ENCODE measurements at places on chromosomes 2 and 18.

GRCh38 chr18:57975805-57976204 is 68.2 kb upstream of the NEDD4L start:
- no peak for DNase-seq

DNA sequence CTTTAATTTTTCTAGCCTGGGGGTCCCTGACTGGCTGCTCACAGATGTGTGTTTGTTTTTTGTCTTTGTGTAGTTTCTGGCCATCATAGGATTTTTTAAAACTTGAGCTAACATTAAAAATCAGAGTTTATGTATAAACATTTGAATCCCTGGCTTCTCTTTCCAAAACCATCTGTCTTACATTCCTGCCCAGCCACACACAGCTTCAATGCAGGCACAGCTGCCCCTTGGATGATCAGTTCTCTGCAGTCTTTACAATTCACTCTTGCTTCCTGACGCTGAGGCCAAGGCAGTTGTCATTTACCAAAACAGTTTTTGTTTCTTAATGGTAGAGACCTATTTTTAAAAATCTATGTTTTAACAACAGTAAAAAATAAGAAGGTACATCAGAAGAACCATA is 169.2 kb upstream of the LRRTM1 start:
- no peak for DNase-seq

- DNase-seq = no peak
Observed at GRCh38 chr2:101887328-101887727, 104.4 kb upstream of the IL1R2 start.

DNA sequence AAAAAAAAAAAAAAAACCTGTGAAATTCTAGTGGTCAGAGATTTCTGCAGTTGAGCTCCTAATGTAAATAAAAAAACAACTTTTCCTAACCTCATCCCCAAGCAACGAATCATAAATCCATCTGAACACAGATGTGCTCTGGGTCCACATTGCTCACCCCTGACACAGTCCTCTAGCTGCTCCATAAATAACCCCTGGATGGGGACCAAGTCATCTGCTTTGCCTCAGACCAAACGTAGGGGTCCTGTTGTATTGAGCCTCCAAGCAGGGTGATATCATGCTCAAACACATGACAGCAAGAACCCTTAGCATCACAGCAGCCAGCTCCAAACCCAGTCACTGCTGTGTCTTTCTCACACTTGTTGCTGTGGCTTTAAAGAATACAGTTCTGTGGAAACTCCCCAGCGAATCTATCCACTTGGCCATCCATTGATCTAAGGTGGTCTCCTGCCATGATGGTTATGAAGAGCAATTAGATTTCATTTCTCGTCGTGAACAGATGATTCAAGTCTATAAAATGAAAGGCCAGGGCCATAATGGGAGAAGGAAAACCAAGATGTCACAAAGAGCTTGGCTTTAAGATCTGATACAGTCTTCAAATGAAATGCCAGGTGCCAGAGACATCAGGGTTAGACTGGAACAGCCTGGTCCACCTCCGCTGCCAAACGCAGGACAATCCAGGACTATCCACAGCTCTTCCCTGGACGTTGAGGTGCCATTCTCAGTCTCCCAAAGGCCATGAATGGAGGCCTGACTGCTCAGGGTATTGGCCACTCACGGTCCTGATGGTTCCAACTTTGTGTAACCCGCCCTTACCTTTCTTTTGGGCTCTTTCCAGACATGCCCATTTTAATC is 39.0 kb downstream of the TBC1D8 start:
- DNase-seq = no peak

DNA sequence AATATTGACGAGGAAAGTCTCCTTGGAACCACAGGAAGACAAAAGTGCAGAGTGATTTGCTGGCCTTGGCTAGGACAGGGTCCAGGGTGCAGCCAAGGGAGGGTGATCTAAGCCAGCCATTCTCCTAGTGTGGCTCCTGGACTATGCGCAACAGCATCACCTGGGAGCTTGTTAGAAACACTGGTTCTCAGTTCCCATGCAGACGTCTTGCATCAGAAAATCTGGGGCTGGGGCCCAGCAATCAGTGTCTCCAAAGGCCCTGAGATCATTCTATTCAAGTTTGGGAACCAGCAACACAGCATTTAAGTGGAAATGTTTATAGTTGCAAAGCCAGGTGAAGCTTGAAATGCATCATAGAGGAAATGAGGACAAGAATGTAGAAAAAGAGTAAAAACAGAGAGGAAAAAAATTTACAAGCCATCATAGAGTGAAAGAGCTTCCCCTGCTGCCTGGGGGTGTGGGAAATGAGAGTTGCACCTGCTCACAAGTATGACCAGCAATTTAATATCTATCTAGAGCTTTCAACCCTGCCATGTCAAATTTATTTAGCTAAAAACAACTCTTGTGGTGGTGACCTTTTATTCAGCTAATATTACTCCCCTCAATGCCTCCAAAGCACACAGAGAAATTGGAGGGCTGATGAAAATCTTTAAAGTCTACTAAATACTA is 54.4 kb upstream of the SEC11C start:
- no peak for DNase-seq

GRCh38 chr2:233811732-233812131 is 33.6 kb downstream of the MROH2A start:
- no peak for DNase-seq

GRCh38 chr18:78719821-78720220 is 259.8 kb upstream of the SALL3 start:
- no peak for DNase-seq

GRCh38 chr2:121367246-121367900 is 82.4 kb upstream of the TFCP2L1 start:
- no peak for DNase-seq

GRCh38 chr2:64988420-64989125 is 626 bp upstream of the SLC1A4 start:
- DNase-seq = peak; percentile 44

DNA sequence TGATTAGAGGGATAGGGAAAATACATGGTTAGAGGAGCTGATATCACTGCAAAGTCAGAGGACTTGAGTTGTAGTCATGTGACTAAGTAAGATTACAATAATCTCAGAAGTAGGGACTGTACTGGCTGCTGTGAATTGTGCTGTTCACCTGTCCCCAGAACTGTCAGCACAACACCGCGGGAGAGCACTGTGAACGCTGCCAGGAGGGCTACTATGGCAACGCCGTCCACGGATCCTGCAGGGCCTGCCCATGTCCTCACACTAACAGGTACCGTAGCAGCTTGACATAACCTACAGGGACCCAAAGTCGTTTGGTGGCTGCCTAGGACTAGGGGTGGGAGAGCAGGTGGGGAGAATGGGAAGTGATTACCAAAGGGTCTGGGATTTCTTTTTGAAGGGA is 132.8 kb upstream of the TTC39C start:
- no peak for DNase-seq

- no peak for DNase-seq
Observed at GRCh38 chr2:105403783-105404698, 5.2 kb upstream of the FHL2 start.

- DNase-seq = no peak
Observed at GRCh38 chr18:74468547-74469061, 11.5 kb upstream of the DIPK1C start.

- no peak for DNase-seq
Observed at GRCh38 chr2:109609352-109610024, 4.3 kb downstream of the SEPTIN10 start.

DNA sequence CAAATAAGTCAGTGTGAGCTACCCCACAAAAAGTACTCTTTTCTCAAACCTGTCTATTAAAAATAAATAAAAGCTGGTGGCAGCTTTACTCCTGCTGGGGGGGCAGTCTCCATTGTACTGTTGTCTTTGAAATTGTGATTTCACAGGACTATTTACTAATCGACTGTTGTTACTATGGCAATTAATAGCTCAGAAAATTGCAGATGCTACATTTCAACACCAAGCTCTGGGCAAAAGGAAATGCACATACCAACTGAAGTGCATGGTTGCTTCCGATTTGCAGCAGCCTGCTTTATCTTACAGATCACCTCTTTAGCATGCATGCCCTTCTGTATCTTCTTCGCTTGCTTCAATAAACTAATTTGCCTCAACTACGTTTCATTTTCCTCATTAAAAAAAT is 117.6 kb upstream of the DAPL1 start:
- no peak for DNase-seq

DNA sequence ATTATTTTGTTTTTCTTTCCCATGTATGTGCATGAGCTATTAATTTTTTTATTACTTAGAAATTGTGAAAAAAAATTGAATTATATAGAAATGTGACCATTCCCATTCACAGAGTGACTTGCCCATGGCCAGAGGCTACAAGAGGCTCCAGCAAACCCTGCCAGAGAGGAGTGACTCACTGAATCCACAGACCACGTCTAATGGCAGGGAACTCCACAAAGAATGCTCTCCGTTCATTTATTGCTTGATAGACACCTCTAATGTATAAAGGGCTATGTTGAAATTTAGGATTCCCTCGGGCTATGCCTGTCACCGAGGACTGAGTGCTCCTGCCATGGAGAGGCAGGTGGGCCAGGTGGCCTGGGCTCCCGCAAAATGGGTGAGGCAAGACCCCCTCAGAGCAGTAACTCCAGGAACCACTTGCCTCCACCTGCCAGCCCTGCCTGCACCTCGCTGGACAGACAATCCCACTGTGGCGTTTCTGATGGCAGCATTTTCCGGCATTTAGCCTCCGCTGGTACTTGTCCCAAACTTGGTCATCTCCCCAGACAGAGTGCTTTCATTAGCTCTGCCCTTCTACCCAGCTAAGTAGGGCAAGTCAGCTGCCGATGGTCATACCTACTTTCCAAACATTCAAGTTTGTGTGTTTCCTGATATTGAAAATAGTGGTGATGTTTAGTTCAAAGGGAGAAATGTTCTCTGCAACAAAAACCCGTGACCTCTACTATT is 200.3 kb downstream of the PRKCE start:
- DNase-seq = no peak

GRCh38 chr2:161983866-161984265 is 90.1 kb downstream of the DPP4 start:
- no peak for DNase-seq

DNA sequence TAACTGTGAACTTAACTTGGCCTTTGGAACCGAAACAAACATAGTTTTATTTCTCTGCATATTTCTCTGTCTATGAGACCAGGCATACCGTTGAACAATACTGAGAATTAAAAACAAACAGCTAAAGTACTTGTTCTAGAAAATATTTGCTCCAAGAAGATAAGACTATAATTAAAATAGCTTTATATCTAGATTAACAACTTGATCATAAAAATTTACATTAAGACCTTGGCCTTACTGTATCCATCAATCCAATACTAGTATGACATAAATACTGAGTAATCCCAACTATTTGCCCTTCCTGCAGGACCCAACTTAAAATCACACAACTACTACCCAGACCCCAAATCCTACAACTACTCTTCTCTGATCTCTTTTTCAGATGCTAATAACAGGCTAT is 260.9 kb downstream of the RIT2 start:
- no peak for DNase-seq

DNA sequence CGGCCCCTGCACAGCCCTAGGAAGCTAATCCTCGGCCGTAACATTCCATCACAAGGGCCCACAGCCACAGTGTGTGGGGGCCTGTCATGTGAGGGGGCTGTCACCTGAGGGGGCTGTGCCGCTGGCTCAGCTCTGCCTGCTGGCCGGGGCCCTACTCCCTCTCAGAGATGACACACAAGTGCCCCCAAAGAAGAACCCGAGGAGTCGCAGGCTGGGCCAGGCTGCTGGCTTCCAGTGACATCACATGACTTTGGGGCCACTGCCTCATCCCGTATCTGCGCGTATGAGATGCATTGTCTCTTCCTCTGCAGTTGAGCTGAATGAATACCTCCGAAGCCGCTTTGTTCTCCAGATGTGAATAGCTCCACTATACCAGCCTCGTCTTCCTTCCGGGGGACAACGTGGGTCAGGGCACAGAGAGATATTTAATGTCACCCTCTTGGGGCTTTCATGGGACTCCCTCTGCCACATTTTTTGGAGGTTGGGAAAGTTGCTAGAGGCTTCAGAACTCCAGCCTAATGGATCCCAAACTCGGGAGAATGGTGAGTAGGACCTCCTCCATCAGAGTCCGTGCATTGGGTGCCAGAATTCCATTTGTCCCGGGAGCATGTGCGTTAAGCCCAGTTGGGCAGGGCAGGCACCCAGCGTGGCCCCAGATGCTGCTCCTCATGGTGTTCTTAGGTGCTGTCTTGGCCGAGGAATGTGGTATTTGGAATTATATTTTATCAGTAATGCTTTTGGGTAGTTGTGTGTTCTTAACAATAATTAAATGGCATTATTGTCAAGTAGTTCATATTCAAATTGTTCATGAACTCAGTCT is at the start of gene CNDP1:
Gene CNDP1, plus strand, starts transcription at position 351 of the 820 bp plus-strand sequence. Its CDS starts 168 bp downstream, at position 519.
- DNase-seq = no peak

DNA sequence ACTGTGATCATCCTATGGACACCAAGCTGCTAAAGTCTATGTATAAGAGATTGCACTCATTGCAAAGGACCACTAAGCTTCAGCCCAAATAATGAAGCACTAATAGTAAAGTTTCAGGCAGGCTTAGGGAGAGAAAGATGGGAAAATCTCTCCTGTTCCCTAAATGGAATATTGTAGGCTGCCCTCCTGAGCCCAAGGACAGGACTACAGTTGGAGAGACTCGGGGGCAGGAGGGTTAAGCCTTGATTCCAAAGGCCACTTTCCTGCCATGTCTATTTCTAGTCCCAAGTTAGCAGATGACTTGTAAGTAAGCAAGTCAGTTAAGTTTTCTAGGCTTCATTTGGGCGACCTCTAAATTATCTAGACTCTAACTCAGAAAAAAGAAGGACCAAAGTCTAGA is 9.0 kb downstream of the TMEM247 start:
- no peak for DNase-seq

- peak; percentile 28 for DNase-seq
Observed at GRCh38 chr2:206250041-206250897, 24.2 kb upstream of the ZDBF2 start.

GRCh38 chr2:62423235-62423634 is 82.8 kb downstream of the TMEM17 start:
- no peak for DNase-seq

DNA sequence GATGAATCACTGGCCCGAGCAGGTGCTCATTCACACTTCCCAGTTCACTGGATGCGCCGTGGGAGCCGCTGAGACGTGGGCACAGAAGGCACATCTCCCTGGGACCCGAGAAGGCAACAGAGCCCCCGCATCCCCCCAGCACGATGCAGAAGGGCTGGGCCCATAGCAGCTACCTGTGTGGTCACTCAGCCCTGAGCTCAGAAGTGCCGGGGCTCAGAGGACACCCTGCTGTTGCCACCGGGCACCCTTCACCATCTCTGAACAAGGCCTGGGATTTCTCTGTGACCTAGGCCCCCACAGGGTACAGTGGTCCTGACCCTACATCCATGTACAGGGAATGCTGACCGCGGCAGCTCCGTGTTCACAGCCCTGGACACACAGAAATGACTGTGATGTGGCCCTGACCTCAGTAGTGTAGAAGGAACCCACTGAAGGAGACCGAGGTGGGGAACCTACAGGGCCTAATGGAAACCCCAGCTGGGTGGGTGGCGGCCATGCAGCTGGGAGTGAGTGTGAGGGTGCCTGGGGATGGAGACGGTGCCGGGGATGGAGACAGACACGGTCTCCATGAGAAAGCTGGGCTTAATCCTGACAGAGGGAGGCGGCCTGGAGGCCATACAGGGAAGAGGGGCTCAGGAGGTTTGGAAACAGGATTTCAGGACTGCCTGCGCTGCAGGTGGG is 111.9 kb upstream of the OTOS start:
- no peak for DNase-seq

- DNase-seq = no peak
Observed at GRCh38 chr2:60475123-60475830, 78.2 kb downstream of the BCL11A start.
